Fibroblast of skin of back (primary cell): ENCODE measurements at places on chromosomes 6 and 20.

DNA sequence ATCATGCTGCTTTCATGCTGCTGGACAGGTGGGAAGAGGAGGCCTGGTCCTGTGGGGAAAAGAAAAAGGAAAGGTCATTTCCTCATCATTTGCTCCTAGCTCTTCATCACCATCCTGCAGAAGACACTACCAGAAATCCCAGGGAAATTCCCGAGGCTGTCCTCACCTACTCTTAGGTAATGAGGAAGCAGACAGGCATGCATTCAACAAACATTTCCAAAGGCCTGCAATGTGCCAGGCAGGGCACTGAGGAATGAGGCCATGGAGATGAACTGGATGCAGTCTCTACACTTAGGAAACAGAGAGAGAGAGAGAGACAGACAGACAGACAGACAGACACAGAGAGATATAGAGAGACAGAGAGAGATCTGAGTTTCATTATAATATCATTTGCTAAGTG, 83.0 kb upstream of the MRPS10 start:
- no peak for DNase-seq

GRCh38 chr6:164183556-164184123, 769.1 kb downstream of the QKI start:
- DNase-seq = no peak

GRCh38 chr6:169371344-169372127, 117.9 kb upstream of the THBS2 start:
- peak; percentile 57 for DNase-seq

DNA sequence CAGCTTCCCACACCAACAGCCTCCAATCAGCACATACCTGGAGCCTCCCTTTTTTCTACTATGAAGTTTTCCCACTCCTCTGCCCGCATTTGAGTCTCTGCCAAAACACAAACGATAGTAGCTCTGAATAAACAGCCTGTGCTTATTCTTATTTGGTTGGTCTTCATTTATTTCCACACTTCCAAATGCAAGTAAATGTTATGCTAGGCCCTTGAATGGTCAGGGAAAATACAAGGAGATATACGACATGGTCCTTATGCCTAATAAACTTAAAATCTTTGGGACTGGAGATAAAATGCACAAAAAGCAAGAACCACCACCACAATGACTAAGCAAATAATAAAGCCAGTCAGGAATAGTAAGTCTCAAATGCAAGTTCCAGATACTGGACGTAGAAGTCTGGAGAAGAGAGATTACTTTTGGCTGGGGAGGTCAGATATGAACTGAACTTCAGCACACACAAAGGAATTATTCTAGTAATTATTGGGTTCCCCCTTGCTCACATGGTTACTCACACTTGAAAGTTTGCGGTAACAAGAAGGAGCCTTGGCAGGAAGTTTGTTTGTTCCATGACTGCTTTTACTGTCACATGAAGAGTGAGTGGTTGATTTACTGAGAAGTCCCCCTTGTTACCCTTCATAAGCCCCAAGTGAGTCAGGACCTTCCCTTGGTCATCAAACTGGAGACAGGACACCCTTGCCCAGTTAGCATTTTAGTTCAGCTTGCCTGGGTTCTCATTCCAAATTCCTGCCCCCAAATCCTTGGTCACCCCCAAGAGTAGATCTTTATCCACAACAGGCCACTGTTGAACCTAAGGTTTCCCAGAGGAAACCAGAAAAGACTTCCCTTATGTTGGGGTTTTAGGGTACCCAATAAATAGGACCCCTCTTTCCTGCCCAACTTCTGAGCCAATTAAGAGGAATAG, 511.2 kb upstream of the JARID2 start:
- DNase-seq = peak; percentile 76

DNA sequence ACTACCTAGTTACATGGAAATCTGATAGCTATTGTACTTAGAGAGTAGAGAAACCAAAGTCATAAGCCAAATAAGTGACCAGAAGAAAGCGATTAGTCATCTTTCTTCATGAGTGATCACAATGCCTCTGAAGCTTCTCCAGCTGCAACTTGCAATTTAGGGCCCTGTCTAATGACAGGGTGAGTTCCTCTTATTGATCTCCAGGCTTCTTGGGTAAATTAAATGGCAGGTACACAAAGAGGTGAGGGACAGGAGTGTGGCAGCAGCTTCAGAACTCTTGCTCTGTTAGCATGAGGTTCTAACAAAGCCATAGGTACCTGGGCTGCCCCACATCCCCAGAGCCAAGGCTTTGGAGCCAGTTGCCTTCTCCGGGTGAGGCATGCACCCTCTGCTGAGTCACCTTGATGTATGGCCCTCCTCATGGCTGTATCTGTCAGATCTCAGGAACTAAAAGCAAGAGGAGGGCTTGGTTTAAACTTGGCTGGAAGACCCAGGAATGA, 60.8 kb downstream of the PRDM1 start:
- no peak for DNase-seq

DNA sequence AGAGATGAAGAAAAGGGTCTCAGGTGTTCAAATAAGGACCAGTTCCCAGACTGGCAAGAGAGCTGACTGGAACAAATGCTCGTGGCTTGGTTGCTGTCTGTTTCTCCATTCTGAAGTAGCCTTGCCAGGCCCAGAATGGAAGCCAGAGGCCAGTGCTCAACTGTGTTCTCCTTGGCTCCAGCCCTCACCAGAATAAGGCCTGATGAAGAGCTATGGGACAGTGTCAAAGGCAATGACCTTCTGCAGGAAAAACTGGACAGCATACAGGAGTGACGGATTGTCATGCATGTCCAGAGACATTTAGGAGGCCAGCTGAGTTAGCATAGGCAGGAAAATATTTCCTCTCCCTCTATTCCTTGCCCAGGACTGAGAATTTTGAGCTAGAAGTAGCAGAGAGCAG, 72.2 kb downstream of the HAO1 start:
- DNase-seq = no peak

DNA sequence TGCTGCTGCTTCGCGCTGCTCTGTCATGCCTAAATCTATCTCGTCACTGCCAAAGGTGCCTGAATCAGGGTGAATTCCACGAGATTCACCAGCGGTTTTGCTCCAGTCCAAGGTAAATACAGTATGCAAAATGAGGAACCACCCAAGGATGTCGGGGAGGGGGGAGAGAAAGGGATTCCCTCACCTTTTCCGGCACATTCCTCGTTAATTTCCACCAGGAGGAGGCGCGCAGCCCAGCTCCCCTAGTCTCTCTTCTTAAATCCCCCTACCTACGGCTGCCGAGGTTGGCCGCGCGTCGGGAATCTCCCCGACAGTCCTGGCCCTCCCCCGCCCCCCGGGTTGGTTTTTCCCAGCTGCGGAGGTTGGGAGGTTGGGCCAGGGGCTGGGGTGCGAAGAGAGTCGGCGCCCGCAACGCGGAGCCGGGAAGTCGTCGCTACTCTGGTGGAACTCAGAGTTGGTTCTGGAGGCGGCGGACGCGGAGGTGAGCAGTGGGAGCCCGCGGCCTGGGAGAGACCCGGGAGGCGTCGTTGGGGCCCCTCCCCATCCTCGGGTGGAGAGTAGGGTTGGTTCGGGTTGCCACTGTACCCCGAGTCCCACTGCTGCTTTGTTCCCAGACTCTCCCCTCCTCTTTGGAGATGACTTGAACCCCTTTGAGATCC, at the start of gene TPBG:
TPBG (plus strand) TSS at position 390 of the 659 bp plus-strand sequence. CDS start 1,145 bp downstream, outside the sequence.
- peak; percentile 79 for DNase-seq

DNA sequence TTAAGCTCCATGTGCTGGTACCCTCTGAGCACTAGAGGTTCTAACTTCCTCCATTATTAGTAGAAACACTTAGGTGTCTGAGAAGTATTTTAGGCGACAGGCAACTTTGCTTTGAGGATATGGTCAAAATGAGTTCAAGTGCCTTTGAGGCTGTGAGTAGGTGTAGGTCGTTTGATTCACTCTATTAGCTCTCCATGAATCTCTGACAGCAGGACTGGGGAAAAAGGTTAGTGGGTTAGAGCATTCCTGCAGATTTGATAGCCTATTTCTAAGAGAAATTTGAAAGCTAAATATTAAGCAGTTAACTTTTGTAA, 45.9 kb downstream of the IGF2R start:
- DNase-seq = no peak

GRCh38 chr6:13203145-13203544, 125.2 kb downstream of the TBC1D7 start:
- DNase-seq = no peak

GRCh38 chr6:109360791-109361190, 21.5 kb downstream of the CD164 start:
- no peak for DNase-seq

DNA sequence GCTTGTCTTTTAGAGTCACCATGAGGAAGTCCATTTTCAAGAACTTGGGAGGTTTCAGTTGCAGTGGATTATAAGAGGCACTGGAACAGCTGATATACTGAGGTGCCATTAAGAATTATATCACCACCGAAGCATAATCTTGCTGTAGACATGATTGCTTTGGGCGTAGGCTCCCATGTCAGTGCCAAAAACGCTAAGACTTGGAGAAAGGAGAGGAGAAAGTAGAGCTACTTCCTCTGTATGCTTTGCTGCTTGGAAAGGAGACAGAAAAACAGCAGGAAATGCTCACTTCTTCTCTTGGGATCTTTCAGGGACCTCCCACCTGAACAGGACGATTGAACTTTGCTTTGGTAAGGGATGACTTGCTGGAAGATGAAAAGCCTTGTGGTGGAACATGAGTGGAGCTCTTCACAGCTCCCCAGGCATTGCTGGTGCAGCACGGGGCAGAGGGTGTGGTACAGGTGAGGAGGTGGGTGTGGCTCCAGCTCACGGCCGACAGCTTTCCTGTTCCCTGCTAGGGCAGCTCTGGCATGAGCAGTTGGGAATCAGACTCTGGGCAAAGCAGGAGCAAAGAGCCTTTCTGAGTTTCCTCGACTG, 190.4 kb upstream of the JAG1 start:
- DNase-seq = peak; percentile 40

DNA sequence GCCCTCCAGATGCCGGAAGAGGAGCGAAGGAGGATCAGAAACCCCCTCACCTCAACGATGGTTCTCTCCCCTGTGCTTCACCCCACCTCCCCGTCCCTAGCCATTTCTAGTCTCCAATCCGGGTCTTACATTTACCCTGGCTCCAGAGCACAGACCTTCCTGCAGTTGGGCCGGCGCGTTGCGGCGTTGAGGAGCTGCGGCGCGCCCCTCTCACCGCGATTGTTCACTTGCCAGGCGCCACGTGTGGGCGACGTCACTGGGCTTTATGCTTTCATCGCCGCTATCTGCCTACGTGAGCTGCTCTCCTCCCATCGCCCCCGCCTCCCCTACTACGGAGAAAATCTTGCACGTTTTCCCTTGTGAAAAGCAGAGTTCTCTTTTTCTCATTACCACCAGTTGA, at the start of gene CRISP2:
CRISP2 (minus strand) TSS at position 198 of the 400 bp plus-strand sequence. CDS start 4,347 bp downstream, outside the sequence.
- DNase-seq = no peak
